ENCODE measurements at places on chromosomes 7 and 10.

- no peak for DNase-seq
These were observed 286.0 kb upstream of the TMEM229A start for GRCh38 chr7:124318721-124319450.

GRCh38 chr10:116590590-116591444 lies at the start of gene PNLIPRP1:
PNLIPRP1 (plus strand) TSS chr10:116590959; CDS start chr10:116591130, 171 bp downstream.
- DNase-seq = no peak

DNA sequence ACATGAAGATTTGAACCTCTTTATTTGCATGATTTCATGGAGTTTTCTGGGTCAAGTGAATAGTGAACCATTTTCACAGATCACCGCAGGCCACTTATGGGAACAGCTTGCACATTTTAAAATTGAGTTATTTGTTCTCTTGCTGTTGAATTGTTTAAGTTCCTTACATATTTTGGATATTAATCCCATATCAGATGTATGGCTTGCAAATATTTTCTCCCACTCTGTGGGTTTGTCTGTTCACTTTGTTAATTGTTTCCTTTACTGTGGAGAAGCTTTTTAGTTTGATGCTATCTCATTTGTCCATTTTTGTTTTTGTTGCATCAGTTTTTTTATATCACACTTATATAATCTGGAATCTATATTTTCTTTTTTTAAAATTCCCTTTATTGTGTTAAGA lies 14.1 kb upstream of the ZC3HAV1L start:
- no peak for DNase-seq

DNA sequence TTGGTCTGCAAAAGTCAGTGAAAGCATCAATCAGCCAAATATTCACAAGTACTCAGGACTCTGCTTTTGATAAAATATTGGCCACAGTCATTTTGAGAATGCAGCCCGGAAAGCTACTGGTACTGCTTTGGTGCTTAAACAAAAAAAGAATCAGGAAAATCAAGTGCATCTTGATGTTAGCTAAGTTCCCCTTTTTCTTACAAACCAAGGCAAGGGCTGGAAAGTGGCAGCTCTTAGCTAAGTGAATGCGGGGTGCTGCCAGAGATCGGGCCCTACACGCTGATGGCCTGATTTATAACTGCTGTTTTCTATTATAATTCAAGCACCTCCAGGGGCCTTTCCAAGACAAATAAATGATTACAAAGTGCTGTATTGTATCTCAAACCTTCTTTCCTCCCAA lies 136.8 kb upstream of the MGMT start:
- no peak for DNase-seq

GRCh38 chr7:111129435-111129834 lies 38.5 kb downstream of the LRRN3 start:
- DNase-seq = no peak

- no peak for DNase-seq
These were observed 142.3 kb downstream of the PRPF18 start for GRCh38 chr10:13728898-13729535.

All from D341Med (cell line).